ENCODE measurements at places on chromosomes 1 and 21.

- DNase-seq: no peak
Observed at GRCh38 chr1:211371406-211372105, 44.9 kb downstream of the TRAF5 start.

DNA sequence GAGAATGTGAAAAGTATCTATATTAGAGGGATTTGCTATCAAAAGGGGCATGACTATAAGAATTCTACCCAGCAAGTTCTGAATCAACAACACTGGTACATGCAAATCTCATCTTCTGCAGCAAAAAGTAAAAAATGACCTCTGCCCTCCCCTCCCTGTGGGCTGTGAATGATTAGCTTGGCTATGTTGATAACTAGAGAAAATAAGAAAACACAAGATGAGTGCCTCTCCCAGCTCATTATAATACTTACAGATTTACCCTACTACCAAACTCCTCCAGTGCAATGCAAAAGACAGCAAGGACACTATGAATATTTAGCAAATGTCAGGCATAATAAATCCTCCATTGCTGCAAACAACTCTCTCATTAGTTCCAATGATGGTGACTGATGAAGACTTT is 102.4 kb downstream of the SLC45A1 start:
- no peak for DNase-seq

DNA sequence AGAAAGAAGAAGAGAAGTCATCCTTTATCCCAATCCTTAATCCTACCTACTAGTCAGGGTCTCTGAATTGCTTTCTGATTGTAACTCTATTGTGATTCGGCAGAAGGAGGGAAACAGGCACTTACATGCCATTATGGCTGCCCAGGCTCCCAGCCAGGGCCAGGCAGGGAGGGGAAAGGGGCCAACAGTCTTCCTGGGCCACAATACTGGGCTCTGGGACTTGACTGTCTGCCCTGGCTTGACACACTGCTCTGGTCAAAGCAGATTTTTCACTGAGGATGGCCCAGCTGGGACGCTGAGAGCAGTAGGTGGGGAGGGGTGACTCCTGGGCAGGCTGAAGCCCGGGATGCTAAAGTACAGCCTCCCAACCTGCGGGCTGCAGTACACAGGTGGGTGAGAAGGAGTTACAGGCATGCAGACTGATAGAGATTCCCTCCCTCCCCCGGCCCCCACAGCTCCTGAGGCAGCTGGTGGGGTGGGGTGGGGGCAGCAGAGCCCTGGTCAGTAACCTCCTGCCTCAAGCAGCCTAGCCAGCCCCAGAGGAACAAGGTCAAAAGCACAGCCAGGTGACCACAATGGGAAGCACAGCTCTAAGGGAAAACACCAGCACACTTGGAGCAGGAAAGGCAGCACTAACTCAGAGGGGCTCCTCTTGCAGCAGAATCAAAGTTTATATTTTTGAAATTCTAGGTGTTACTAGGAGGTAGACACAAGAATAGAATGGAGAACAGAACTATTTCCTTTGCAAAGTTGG is 25.3 kb downstream of the KCND3 start:
- DNase-seq: no peak

DNA sequence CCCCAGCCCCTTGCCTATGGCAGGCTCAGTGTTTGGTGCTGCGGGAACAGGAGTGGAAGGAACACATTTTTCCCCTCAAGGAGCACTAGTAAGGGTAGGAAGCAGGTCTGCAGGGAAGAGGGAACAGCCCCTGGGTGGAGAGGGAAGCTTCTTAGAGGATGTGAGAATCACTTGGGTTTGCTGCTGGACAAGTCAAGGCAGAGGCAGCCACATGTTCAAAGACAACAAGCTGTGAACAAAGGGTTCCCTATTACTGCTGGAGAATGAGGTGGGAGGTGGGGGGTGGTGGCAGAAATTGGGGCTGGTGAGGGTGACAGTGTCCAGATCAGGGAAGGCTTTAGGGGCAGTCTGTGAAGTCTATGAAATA is 24.8 kb upstream of the CITED4 start:
- no peak for DNase-seq

DNA sequence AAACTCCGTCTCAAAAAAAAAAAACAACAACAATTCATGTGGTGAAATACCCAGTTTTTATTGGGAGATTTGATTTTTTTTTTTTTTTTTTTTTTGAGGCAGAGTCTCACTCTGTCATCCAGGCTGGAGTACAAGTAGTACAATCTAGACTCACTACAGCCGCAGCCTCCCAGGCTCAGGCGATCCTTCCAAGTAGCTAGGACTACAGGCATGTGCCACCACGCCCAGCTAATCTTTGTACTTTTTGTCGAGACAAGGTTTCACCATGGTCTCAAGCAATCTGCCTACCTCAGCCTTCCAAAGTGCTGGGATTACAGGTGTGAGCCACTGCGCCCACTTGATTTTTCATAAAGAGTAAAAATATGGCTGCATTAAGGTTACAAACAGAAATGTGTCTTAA is 15.4 kb downstream of the FAM76A start:
- DNase-seq: no peak

- DNase-seq: no peak
Observed at GRCh38 chr21:25563361-25564116, 43.7 kb downstream of the MRPL39 start.

GRCh38 chr1:201346337-201346939 is 31.0 kb downstream of the TNNT2 start:
- DNase-seq: no peak

All from thoracic aorta (tissue), 2 donors.